Type B pancreatic cell (in vitro differentiated cells): ENCODE measurements at places on chromosomes 3 and 15.

DNA sequence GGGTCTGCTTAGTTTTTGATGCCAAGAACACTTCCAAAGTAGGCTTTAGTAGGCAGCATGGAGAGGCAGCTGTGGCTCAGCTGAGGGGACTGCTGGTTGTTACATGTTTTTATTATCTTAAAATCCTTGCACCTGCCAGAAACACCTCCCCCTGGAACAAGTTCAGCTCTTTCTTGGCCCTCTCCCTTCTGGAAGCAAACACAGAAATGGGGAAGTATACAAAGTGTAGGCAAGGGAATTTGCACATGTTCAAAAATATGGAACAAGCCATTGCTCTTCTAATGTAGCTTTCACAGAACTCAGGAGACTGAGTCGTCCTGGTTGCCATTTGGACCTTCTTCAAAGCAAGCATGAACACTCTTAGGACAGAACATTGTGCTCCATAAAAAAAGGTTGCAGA lies 169.1 kb upstream of the SEMA6D start:
- no peak for DNase-seq

- no peak for DNase-seq
Observed at GRCh38 chr15:65724464-65725215, 67.5 kb downstream of the DENND4A start.

GRCh38 chr3:25904206-25904605 lies 114.3 kb downstream of the OXSM start:
- no peak for DNase-seq

DNA sequence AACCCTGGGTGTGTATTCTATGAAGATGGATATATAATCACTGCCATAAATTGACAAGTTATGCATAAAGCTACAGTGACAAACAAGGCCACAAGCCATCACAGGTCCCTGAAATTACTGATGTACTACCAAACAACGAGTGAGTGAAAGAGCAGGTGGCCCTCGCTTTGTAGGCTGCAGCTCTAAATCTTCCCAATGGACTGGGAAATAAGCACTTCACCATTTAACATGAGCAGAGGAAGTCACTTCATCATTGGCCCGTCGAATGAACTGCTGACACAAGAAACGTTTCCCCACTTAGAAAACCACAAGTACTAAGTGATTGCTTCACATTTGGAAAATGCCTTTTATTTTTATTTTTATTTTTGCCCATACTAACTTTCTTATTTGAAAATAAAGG lies 218.0 kb downstream of the ZNF385D start:
- DNase-seq = no peak

DNA sequence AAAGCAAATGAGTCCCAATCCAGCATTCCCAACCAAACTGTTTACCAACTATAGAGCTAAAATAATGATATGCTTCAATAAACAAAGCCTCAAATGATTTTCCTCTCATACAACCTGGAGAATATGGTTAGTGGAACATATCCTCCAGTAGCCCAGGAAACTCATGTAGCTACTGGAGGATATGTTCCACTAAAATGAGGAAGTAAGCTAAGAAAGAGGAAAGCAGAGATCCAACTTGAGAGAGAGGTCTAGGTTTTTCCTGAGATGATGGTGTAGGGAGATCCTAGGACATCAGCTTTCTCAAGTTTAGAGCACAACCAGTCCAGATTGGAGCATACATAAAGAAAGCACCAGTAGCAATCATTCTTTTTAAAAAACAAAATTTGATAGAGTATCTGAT lies 44.6 kb upstream of the SLC4A7 start:
- no peak for DNase-seq

- DNase-seq = no peak
Observed at GRCh38 chr15:29945943-29946596, 123.8 kb upstream of the TJP1 start.

- no peak for DNase-seq
Observed at GRCh38 chr3:134682196-134682880, 31.5 kb upstream of the KY start.

DNA sequence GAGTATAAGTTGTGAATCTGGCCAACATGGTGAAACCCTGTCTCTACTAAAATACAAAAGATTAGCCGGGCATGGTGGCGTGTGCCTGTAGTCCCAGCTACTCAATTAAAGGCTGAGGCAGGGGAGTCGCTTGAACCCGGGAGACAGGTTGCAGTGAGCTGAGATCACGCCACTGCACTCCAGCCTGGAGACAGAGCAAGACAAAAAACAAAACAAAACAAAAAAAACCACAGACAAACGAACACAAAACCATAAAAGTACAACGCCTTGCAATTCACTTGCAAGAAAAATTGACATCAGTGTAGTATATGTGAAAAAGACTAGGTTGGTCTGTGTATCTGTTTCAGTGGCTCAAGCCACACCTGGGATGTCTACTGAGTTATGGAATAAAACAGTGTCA lies 29.9 kb upstream of the CCDC80 start:
- no peak for DNase-seq

GRCh38 chr15:77180270-77180669 lies 109.4 kb upstream of the TSPAN3 start:
- DNase-seq = no peak

- no peak for DNase-seq
Observed at GRCh38 chr3:22431334-22431733, 680.3 kb upstream of the ZNF385D start.

DNA sequence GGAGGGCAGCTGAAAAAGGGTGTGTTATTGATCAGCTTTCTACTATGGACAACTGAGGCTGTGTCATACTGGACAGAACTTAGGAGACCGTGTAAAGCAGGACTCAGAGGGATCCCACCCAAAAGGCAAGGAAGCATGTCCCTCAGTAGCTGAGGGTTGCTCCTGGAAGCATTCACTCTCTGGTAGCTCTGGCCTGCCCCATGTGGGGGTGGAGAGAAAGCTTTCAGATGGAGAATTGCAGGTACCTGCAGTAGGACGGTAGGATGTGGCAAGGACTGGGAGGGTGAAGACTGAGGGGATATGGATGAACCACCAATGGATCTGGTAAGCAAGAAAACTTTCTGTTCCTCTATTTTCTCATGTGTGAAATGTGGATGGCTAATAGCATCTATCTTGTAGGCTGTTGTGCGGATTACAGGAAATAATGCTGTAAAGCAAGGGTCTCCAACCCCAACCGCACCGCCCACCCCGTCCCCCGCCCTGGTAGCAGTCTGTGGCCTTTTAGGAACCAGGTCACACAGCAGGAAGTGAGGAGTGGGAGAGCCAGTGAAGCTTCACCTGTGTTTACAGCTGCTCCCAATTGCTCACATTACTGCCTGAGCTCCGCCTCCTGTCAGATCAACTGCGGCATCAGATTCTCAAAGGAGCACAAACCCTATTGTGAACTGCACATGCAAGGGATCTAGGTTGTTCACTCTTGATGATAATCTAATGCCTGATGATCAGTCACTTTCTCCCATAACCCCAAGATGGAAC lies 157.7 kb upstream of the PROK2 start:
- DNase-seq = no peak

DNA sequence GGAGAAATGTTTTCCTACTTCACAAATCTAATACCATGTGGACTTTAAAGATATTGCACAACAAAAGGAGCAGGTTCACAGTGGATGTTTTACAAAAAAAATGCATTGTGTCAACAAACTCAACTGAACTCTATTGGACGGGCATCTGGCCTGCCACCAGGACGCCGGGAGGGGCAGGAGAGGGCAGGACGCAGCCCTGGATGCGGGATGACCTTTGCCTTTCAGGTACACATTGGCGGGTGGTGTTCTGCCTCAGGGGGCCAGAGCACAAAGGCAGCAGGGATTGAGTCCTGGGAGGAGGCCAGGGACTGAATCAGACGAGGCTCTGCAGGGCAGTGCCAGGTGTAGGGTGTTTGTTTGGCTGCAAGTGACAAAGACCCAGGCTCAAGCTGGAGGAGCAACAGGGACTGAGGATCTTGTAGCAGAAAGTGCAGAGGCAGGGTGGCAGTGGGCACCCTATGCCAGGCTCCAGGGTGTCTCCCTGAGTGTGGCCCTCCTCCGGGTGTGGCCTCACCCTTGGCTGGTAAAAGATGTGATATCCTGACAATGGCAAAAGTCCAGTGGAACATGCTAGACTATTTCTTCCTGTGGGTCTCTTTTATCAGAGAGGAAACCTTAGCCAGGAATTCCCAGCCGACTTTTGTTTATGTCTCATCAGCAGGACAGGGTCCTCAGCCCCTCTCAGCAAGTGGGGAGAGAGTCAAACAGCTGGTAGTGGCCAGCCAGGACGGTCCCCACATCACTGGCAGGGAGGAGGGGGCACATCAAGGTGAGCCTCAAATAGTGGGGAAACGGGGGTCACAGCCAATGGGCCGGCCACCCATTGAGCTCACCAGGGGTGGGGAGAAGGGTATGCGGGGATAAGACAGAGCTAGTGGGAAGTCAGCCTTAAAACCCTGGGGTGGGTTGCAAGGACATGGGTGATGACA lies 29.7 kb upstream of the KLF13 start:
- peak; percentile 57 for DNase-seq

DNA sequence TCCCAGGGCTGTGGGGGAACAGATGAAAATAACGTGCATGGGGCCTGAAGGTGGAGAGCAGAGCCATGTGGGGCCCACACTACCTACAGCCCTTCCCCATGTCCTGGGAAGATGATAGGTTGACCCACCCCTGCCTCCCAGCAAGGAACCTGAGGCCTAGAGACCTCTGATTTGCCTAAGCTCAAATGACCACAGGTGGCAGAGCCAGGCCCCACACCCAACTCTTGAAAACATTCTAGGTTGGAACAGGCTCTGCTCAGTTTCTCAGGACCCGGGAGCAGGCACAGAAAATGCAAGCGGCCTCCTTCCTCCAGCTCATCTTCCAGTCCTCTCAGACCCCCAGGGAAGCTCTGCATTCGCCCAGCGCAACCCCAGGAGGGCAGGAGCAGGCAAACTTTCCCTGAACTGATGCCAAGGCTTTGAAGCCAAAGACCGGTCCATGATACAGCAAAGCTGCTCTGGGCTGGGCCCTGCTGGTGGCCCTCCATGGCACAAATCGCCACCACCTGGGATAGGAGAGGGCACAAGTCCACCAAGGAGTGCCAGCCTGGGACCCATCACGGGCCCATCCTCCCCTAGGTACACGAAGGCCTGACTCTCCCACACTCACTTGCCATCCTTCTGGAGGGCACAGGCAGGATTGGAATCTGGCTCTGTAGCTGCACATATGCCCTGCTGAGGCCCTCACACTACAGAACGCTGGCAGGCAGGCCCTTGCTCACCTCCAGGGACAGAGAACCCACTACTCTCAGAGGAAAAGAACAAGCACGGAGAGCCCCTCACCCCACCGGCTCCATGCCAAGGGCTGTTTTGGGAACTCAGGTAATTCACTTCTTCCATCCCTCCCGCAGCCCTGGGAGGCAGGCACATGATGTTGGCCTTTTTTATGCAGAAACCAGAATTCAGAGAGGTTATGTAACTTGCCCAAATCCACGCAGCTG lies 51.0 kb upstream of the FURIN start:
- DNase-seq = no peak

DNA sequence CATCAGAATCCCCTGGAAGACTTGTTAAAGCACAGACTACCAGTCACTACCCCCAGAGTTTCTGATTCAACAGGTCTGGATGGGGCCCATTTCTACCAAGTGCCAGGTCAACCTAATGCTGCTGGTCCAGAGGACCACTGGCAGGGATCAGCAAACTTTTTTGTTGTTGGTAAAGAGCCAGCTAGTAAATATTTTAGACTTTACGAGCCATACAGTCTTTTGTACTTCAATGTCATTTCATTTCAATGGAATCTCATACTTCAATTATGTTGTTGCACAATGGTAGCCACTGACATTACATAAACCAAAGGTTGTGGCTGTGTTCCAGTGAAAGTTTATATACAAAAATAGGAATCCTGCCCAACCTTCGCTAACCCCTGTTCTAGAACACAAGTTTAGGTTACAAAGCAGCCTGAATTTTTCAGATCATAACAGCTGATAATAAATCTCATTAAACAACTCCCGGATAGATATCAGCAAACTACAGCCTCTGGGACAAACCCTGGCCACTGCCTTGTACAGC lies 28.7 kb downstream of the ULK4 start:
- no peak for DNase-seq

DNA sequence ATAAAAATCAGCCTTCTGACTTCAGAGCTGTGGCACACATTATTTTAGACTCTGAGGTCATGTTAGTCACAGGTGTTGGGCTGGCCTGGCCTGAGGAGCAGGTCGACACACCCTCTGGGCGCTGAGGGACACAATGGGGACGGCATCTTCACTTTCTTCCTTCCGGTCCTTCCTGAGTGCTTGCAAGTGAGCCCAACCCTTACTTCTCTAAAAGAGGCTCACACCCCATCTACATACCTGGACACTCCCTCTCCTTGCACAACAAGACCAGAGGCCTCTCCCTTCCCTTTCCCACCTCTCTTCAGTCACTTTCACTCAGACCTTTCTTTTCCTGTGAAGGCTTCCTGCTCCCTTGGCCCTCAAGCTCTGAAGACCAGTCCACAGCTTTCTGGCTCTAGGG lies 85.4 kb downstream of the XXYLT1 start:
- DNase-seq = no peak

- DNase-seq = no peak
Observed at GRCh38 chr15:38589502-38589901, 24.9 kb upstream of the RASGRP1 start.

GRCh38 chr3:146577662-146578061 lies 27.5 kb downstream of the PLSCR5 start:
- DNase-seq = no peak

GRCh38 chr3:189587664-189588040 lies 43.5 kb upstream of the TP63 start:
- DNase-seq = no peak

- DNase-seq = no peak
Observed at GRCh38 chr15:58686286-58686685, 63.2 kb downstream of the ADAM10 start.

DNA sequence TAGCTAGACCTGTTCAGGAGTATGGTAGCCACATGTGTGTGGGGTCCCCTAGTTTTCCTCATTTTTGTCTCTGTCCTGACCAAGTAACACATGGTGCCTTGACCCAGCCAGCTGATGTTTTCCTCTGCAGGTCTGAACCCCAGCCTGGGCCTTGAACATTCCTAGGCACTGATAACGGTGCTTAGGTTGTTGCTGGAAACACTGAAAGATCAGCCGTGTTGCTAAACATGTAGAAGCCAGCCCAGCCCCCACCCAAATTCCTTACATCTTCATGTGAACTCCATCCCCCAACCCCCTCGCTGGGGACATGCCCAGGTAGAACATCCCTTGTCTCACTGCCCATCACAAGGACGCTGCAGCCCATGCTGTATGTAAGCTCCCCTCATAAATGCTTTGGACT lies 18.7 kb downstream of the RTP3 start:
- DNase-seq = no peak

- DNase-seq = no peak
Observed at GRCh38 chr3:57731311-57731710, 24.8 kb upstream of the SLMAP start.

- no peak for DNase-seq
Observed at GRCh38 chr3:16069149-16069922, 105.1 kb upstream of the GALNT15 start.

GRCh38 chr3:67109651-67110204 lies 111.6 kb downstream of the KBTBD8 start:
- DNase-seq = no peak

DNA sequence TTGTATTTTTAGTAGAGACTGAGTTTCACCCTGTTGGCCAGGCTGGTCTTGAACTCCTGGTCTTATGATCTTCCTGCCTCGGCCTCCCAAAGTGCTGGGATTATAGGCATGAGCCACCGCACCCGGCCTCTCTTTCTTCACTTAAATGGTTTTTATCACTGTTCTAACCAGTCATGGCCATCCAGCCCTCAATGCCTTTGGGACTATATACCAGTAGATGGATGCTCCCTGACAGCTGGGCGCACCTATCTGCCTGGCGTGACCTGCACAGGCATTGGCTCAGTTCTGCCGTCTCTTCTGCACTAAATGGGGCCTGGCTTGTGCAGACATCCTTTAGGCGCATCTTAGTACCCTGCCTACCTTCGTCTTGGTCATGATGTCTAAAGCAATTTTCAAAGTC lies 233.4 kb downstream of the ADAMTS17 start:
- DNase-seq = no peak
